ENCODE measurements at places on chromosomes 6 and 20.

DNA sequence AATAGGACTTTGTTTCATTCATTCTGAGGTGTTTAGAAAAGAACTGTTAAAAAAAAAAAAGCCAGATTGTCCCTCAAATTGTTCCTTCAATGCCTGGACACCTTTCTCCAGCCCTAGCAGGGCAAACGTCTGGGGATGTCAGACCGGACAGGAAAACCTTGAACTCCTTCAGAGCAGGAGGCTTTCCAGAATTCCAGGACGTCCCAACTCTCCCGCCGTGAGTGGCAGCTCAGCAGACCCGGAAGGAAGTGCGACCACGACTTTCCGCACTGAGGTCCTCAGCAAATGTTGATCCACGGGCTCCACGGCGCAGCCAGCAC, 139.1 kb downstream of the DLL1 start:
- no peak for DNase-seq

- DNase-seq, result no peak
Observed at GRCh38 chr6:34138191-34138590, 7.7 kb downstream of the GRM4 start.

- no peak for DNase-seq
Observed at GRCh38 chr6:88386167-88386566, 220.0 kb upstream of the CNR1 start.

DNA sequence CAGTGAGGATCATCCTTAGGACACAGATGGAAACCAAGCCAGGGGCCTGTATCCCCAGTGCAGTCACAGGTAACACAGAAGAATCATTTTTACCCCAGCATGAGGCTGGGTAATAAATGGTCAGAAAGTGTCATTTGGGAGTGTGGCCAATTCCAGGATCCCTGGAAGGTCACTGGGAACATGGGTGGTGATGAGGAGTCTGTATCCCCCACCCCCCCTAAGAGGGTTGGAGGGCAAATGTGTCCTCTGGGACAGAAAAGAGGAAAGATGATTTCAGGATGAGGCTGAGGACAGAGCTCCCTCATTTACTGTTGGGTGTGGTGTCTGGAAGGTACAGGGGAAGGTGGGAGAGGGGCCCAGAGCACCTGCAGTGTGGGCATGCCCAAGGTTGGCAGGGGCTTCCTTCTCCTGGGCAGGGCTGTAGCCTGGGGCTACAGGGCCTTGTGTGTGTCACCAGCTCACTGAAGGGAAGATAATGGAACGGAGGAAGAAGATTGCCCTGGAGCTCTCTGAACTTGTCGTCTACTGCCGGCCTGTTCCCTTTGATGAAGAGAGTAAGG, 34.5 kb downstream of the PLCG1 start:
- DNase-seq, result no peak

DNA sequence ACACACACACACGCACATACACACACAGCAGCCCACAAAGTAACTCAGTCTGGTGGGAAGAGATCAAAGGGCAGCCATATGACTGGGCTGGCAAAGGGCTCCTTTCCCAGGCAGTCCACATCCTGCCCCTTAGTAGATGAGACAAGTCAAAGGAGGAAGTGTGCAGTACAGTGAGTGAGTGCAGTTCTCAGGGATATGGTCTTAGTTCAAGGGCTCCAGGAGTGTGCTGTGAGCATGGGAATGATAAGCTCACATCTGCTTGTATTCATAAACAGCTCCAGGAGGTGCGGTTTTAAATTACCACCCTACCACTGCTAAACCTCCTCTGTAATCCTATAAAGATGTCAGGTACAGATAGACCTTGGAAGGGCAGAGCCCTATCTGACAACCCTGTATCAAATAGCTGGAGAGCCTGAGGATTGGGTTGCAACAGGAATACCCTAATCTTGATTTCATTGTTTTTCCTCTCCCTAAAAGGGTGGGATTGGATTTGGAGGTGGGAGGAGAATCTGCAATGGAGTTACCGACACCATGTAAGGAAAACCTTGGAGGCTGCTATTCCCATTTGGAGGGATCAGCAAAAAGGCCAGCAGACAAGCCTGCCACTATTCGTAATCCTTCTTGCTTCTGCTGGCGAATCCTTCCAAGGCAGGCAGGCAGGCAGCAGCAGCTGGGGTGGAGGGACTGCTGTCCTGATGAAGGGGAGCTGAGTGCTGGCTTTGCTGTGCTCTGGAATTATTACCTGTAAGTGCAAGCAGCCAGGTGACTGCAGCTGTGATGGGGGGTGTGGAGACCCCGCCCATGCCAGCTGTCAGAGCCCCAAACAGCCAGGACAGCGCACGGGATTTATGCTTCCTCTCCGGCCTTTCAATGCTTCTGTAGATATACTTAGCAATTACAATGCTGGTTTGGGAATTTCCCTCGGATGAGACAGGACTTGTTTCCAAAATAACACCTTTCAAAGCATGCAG, 342.7 kb downstream of the PRL start:
- no peak for DNase-seq

- no peak for DNase-seq
Observed at GRCh38 chr6:155955038-155955437, 499.4 kb upstream of the NOX3 start.

GRCh38 chr6:43825187-43826115, 55.4 kb downstream of the VEGFA start:
- no peak for DNase-seq

GRCh38 chr6:25359891-25360290, 80.7 kb downstream of the CARMIL1 start:
- no peak for DNase-seq

Measured in stimulated activated CD4-positive, alpha-beta T cell treated with anti-CD3 and anti-CD28 coated beads, Interleukin-12 subunit alpha, Interleukin-12 subunit beta, amount 100 ng/mL, for 48 hours (primary cell).